ENCODE measurements at places on chromosomes 16 and 17. TPM values are rescaled to one million over a fixed set of nuclear protein-coding genes. Genes with fewer than 3 reads are reported as not detected.

TERB1 gene
- total RNA-seq = not detected

LRRC75A gene
- 0.38 TPM for total RNA-seq

ANKRD40CL gene
- not detected for total RNA-seq

- no peak for DNase-seq
Measured at GRCh38 chr16:23357761-23358290, 55.7 kb downstream of the SCNN1B start.

- no peak for DNase-seq
Measured at GRCh38 chr17:2188971-2189630, 114.5 kb downstream of the SMG6 start.

DNA sequence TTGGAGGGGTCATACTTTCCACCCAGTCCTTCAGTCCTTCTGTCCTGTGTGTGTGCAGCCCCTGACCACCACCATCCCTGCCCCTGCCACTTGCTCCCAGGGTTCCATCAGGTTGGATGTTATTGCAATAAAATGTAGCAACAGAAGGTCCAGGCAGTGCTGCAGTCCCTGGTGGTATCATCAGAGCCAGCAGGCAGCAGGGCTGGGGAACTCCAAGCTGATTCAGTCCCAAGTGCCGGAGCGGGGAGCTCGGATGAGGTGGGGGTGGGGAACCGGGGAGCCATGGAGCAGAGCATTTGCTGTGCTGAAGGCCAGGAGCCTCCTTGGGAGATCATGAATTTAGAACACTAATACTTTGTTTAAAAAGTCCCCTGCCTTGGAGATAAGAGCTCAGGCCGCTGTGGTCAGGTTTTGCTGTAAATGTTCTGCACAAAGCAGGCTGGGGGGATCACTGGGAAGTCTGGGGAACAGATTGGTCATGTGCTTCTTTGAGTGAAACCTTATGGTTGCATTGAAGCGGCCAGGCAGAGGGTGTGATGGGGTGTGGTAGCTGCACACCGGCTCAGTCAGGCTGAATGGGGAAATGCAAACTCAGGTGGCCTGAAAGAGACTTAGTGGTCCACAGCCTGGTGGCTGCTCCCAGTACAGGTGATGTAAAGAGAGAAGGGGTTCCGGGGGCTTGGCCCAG is 225.9 kb downstream of the SEC14L1 start:
- no peak for DNase-seq

DNA sequence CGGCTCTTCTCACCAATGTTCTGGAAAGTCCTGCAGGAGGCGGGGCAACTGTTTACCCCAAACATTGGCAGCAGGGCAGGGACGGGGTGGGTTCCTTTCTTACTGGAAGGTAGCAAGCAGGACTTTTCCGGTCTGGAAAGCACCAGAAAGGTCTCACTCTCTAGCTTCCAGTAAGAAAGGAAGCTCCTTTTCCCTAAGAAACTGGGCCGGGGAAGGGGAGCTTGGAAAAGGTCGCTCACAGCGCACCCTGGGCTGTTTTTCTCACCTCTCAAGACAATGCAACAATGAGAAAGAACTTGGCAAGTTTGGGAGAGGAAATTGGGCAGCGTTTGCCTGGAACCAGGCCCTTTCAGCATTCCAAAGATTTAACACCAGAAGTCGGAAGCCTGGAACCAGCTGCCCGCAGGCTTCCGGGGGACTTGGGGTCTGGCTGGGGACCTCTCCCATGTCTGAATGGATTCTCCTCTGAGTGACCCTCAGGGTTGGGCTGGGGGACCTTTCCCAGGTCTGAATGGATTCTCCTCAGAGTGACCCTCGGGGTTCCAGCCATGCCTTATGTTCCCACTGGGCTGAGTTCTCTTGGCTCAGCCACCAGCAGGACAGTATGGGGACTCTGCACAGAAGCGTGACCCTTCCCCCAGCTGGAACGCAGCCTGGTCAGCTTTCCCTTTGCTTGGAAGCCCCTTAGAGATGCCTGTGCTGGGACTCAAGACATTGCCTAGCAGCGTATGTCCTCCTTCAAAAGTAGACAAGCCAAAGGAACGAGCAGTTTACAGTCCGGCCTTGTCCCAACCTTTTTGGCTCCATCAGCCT is 166.5 kb upstream of the PLCG2 start:
- DNase-seq = no peak

- no peak for DNase-seq
Measured at GRCh38 chr17:50265212-50265611, 9.1 kb upstream of the TMEM92 start.

DNA sequence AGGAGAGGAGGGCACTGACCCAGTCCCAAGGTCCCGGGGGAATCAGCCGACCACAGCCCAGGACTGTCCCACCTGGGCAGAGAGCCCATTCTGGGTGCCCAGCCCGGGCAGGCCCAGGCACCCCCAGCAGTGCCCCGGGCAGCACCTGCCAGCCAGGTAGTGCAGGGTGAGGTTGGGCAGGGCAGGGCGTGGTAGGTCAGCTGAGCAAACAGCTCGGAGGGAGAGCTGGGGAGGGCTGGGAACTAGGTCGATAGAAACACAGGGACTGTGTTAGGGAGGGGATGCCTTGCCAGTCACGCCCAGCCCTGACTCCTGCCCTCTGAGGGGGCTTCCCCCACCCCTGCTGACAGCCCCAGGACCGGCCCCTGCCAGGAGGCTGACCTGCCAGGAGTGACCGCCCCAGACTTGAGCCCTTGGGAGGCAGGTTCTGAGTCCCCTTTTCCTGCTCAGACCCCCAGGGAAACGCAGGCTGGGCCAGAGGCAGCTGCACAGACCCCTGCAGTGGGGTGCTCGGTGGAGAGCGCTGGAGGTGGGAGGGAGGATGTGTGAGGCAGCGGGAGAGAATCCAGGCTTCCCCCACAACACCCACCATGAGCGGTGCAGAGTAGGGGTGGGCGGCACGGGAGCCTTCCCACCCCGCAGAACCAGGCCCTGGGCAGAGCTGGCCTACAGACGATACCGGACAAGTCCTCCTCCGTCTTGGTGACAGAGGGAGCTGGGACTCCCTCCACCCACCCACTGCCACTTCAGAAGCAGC is 4.7 kb downstream of the HS3ST6 start:
- no peak for DNase-seq

DNA sequence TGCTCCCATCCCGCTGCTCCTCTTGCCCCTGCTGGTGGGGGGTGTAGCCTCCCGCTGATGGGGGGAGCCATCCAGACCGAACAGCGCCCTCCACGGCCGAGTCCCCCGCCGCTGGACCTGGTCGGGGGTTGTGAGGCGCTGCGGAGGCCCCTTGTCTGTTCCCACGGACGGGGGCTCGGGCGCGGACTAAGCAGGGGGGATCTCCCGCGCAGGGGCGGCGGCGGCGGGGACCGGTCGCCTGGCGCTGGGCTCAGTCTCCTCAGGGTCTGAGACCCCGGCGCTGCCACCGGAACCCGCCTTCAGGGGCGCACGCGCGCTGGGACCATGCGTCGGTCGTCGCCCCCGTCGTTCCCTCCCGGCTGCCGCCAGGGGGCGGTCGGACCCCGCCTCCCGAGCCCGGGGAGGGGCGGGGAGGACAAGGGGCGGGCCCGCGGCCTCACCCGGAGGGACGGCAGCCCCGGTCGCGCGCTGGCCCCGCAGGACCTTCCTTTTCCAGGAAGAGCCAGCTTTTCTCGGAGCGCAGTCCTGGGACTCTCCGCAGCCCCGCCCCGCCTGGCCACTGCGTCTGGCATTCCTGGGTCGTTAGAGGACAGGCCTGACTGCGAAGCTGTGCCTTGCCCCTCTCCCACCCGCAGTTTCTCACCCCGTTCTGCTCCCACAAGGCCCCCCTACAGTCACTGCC is 6.3 kb upstream of the IL32 start:
- DNase-seq = peak; percentile 79

- DNase-seq = peak; percentile 94
Measured at GRCh38 chr16:24635900-24636610, 93.4 kb upstream of the TNRC6A start.

DNA sequence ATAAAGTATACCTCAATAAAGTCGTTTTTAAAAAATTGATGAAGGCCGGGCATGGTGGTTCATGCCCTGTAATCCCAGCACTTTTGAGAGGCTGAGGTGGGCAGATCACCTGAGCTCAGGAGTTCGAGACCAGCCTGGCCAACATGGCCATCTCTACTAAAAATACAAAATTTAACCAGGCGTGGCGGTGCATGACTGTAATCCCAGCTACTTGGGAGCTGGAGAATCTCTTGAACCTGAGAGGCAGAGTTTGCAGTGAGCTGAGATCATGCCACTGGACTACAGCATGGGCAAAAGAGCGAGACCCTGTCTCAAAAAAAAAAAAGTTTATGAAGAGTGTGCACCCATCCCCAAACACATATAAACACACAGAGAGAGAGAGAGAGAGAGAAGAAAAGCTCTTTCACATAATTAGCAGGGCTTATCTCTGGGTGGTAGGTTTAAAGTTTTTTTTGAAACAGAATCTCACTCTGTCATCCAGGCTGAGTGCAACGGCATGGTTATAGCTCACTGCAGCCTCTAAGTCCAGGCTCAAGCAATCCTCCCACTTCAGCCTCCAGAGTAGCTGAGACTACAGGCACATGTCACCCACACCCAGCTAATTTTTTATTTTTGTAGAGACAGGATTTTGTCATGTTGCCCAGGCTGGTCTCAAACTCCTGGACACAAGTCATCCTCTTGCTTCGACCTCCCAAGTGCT is 3.0 kb downstream of the SREBF1 start:
- DNase-seq = no peak

DNA sequence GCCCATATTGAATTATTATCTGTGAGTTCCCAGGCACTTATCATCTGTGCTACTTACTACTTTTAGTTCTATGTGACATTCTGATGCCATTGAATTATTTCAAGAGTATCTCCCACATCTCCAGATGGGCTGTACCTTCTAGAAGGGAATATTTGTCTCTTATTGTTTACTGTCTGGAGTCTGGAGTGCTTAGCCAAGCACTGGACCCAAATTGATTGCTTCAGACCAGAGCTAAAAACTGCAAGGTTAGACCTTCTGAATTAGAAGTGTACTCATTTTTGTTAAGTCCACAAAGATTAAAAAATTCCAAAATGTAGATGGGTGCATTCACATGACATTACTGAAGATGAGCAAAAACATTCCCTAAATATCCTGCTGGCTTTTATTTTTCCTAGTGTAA is 16.0 kb upstream of the KRT222 start:
- DNase-seq = no peak

All from LHCN-M2 (cell line).